ENCODE measurements at places on chromosomes 12 and 14.

DNA sequence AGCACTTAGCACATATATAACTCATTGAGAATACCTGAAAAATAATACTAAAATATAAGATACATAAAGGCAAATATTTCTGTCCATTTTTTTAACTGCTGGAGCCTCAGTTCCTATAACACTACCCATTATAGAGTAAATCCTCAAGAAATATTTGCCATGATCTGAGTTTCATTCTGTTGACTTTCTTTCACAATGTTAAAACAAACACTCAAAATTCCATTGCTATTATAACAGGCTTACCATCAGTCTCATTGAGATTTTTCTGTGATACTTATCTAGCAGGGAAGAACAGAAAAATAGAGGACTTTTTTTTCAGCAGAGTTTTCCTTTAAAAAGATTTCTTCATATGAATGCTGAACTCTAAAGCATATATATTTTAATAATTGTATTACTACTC is 24.5 kb downstream of the LMO3 start:
- DNase-seq: no peak

DNA sequence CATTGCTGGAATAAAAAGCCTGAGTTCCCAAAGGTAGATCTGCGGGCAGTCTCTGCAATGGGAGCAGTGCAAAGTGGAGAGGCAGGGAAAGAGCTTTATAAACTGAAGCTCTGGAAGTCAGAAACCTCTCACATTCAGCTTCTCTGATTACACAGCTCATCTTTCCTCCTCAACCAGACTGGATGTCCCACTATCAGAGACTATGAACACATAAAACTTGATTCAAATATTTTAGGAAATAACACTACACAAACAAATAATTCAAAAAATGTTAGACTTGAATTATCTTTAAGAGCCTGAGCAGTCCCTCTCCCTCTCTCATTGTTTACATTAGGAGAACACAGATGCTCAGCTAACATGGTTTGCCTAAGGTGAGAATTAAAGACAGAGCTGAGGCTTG is 72.9 kb downstream of the DENND5B start:
- no peak for DNase-seq

DNA sequence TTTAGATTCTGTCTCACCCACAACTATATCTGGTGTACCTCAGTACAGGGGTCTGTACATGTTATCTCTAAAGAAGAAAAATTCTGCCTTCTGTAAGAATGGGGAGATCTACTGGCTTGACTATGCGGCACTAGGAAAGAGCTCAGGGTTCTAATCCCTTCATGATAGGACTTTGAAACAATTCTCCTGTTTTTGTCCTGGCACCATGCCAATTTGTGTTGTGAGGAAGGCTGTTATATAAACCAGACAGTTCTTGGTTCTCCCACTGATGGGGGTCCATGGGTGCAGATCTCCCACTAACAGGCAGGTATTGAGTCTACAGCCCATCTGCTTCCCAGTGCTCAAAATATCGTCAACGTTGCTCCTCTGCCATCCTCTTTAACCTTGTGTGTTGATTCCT is 883.7 kb downstream of the GALC start:
- no peak for DNase-seq

GRCh38 chr14:54564868-54565784 is 1.8 kb upstream of the SAMD4A start:
- peak; percentile 58 for DNase-seq

DNA sequence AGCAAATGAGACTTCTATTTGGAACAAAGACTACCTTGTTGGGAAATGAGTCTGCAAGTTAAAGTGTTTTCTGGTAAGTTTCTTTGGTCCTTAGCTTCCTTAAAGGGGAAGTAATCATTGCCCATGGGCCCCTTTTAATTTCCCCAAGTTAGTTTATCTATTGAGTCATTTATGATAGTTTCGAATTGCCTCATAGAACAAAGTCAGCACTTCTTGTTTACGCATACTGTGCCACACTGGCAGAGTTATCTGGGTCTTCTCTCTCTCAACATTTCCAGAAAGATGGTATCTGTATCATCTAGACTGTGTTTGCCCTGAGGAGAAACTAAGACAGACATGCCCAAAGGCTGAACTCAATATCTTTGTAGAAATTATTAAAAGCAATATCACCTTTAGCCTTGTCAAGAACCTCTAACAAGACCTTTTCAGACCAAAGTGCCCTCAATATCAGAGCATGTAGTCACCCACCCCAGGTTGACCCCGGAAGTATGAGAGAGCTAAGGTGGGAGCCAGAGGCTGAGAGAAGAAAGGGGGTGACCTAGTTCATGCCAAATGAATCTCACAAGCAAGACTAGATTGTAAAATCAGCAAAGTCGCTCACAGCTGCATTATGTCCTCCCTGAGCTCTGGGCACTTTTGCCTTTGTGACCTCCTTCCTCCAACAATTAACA is 40.0 kb downstream of the GPR65 start:
- no peak for DNase-seq

DNA sequence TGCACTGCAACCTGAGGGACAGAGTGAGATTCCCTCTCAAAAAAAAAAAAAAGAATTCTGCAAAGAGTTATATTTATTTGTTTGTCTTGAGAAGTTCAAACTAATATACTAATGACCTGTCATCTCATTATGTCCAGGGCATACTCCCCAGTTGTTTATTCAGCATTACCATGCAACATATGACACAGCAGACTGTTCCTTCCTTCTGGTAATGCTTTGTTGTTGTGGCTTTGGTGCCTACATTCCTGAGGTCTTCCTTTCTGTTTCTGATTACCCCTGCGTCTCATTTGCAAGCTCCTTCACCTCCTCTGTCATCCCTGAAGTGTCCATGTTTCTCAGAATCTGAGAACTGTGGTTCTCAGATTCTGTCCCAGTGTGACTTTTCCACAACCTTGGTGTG is 55.3 kb downstream of the DERA start:
- DNase-seq: no peak

DNA sequence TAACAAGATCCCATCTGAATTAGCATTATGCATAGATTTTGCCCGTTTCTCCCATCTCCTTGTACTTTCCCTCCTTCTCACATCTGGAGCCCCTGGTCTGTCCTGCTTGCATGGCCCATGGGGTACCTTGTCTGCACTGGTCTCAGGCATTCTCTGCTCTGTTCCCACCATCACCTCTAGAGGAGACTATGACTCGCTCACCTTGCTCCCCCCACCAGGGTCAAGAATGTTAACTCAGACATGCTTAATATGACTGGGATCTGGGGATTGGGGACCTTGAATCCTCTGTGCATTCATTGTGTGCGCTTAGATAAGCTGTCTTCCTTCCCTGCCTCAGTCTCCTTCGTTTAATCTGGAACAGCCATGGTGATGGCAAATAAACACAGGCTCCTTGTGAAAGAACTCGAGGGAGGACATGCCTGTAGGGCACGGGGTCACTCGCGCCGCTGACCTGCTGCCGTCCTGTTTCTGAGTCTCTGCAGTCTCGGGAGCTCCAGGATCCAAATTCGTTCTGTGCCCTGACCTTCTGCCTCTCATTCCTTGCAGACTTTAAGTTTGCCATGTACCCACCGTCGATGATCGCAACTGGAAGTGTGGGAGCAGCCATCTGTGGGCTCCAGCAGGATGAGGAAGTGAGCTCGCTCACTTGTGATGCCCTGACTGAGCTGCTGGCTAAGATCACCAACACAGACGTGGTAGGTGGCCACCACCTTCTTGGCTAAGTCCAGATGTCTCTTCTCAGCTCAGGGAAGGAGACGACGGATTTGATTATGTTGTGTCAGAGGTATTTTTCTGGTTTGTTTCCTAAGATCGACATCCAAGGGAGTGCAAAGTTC is 15.0 kb downstream of the CCND2 start:
- DNase-seq: no peak

DNA sequence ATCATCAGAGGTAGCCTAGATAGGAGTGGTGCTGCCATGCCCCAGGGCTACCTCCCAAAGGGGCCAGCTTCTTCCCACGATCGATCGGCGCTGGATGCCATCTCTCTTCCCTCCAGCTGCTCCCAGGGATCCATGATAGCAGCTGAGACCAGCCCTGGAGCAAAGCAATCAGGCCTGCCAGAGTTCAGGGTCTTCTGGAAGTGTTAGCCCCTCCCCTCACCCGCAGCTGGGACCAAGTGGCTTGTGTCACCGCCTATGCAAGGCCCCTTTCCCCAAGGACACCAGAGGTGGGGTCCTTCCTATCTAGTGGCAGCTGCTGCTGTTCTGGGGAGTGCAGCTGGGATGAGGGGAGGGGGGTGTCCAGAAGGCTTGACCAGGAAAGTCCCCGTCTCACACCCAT is 87.0 kb downstream of the IRF2BPL start:
- no peak for DNase-seq

DNA sequence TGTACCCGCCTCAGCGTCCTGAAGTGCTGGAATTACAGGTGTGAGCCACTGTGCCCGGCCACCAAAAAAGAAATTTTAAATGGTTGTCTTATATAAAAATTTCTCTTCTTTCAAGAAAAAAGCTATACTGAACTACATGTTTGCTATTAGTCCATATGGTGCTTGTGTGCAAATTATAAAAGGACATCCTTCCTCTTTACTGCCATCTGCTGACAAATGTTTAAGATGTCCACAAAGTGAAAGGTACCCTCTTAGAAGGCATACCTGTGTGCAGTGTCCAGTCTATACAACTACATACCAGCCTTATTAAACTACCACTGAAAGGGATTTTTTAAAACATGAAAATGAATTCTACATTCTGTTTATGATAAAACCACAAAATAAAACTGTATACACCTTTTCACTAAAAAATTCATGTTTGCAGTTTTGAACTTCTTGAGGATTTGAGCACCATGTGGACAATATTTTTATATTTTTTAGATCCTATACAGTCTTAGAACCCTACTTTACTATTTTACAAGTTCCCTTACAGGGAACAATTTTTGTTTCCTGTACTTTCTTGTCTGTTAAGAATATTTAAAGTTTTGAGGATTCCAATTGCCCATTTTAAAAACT is 32.8 kb upstream of the TOMM20L start:
- no peak for DNase-seq

DNA sequence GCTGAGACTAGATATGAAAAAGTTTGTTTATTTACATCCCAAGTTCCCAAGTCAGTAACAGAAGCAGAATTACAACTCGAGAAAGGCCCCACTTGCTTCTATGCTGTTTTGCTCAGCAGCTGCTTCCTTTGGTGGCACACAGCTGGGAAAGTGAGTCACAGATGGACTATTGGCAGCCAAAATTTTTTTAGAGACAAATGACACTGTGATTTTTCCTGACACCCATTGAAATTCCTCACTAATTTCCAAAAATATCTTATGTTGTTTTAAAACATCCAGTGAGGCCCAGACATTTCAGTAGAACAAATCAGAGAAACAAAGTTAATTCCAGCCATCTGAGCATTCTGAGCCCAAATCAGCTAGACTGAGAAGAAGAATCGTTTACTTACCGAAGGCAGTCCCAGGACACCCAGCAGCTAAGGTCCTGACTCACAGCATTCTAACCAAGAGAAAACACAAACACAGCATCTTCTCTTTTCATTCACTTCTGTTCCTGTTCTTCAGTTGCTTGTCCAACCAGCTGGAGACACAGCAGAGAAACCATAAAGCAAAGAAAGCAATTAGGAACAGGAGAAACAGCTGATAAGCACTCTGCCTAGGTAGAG is 188.3 kb downstream of the DAD1 start:
- no peak for DNase-seq

DNA sequence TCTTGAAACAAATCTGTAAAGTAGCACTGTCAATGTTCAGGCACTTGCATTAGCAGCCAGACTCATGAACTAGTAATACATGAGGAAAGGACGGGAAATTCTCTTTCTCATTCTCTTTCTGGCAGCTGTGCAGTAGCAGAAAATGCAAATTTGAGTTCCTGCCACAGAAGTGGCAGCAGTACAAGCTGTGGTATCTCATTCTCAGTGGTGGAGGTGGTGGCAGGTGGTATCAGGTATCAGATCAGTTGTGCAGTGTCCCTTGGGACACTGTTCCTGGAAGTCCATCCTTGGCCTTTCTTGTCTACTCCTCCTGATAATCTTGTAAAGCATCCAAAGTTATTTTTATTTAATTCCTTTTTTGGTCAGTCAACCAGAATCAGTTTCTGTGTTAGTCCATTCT is 103.0 kb downstream of the C12orf42 start:
- DNase-seq: no peak

DNA sequence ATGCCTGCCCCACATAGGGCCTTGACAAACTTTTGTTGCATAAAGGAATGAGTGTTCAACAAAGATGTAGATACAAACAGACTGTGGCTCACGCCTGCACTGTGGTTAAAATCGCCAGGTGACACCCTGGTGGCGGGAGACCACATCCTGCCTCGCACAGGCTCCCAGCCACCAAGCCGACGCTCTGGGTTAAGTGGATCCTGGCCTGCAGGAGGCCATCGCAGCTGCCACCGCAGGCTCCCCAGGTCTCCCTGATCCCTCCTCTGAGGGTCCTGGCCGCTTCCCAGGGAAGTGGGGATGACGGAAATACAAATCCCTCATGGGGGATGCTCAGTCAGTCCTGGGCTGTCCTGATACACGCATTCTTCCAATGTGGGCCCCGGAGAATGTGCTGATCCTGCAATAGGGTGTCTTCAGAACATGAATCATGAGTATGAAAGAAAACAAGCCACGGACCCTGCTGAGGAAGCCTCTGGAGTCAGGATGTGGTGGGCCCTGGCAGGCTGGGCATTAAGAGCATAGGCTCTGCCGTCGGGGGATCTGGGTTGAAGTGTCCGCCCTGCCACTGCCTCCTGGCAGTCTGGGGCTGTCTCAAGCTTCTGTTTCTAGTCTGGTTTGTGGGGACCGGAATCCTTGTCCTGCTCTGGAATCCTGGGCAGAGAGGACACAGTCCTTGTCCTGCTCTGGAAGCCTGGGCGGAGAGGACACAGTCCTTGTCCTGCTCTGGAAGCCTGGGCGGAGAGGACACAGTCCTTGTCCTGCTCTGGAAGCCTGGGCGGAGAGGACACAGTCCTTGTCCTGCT is 53.5 kb upstream of the BEGAIN start:
- DNase-seq: peak; percentile 77

DNA sequence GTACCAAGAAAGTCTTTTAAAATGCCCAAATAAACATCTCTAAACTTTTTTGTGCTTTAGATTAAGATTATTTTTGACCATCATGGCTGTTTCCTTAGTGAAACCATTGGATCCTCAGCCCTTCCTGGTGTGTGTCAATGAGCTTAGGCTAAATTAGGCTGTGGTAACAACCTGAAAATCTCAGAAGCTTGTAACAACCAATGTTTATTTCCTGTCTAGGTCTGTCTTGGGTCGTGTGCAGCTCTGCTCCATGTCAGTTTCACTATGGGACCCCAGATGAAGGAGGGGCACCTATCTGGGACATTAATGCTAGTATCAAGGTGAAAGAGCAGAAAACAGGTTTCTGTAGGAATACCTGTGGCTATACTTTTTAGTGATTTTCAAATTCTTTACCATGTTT is 49.9 kb downstream of the KCNMB4 start:
- no peak for DNase-seq

- no peak for DNase-seq
These were observed 97.9 kb upstream of the USP44 start for GRCh38 chr12:95648990-95649791.

GRCh38 chr14:41302776-41303175 is 303.9 kb upstream of the LRFN5 start:
- DNase-seq: no peak

- no peak for DNase-seq
These were observed 17.9 kb downstream of the CPM start for GRCh38 chr12:68915055-68915454.

Data from CD4-positive, alpha-beta T cell treated with Interleukin-4 for 1 hour (primary cell).